ENCODE measurements at places on chromosomes 16 and 17.

DNA sequence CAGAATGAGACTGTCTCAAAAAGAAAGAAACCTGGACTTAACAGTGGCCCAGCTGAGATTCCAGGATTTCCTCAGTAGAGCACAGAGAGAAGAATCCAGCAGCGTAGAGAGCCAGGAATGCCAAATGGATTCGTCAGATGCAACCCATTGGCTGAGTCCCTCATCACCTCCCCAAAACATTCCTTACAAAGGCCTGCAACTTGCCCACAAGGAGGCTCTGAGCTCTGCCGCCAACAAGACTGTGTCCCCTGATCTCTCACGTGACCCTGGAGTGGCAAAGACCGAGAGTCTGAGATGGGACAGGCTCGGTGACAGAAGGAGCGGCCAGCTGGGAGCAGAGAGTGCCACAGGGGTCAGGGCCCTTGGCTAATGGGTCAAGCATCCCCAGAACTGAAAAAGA lies 6.9 kb upstream of the CHMP6 start:
- no peak for DNase-seq

DNA sequence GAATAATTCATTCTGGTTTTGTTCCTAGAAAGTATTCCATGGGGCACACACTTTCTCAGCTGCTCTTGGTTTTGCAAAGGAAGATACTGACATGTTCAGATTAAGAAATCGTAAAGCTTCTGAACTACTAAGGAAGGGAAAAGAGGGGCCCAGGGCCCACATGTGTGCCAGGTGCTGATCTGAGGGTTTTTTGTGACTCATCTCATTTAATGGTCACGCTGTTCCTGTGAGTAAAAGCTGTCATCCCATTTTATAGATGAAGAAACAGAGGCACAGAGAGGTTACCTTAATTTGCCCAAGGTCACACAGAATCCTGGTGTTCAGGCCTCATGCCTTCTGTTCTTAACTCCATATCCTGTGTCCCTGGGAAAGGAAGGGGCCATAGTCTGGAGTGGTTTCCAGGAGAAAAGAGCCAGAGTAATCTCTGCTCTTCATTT lies 113.2 kb downstream of the MSI2 start:
- DNase-seq, result no peak

GRCh38 chr16:8660841-8661301 lies 13.5 kb upstream of the ABAT start:
- DNase-seq, result peak; percentile 2

DNA sequence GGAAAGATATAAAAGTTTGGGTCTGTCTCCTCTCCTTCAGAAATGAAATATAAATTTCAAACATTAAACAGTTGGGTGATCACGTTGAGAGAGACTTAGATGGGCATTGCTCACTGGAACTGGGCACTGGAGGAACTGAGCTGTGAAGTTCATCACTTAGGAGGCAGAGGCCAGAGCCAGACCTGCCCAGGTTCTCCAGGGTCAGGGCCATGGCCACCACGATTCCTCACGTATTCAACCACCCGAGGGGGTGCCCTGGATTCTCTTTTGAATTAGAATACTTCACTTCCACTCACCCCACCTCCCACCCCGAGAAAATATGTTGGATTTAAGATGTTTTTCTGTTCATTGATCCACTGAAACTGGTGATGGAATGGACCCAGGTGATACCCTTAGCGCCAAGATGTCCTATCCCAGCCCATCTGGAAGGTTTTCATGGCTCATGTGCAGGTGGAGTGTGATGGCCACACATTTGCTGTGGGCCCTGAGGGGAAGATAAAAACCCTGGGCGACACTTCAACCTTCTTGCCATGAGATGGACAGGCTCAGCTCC lies 6.1 kb downstream of the PRR29 start:
- no peak for DNase-seq

GRCh38 chr17:78534492-78535272 lies 42.5 kb downstream of the DNAH17 start:
- no peak for DNase-seq

DNA sequence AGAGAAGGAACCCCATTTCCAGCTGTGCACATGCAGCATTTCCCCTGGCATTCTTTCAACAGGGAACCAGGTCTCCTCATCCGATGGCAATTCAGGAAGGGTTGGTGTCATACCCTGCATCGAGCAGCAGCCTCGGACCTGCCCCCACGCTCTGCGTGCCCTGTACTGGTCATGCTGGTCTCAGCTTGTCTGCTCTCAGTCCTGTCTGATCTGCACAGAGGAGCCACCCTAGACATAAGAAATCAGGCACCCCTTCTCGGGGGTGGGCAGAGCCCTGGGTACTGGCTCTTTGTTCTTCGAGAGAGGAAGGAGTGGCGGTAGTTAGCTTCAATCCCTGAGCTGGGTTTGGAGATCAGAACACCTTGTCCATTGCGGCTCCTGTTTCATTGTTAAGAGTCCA lies 162.0 kb upstream of the RPH3AL start:
- DNase-seq, result no peak

DNA sequence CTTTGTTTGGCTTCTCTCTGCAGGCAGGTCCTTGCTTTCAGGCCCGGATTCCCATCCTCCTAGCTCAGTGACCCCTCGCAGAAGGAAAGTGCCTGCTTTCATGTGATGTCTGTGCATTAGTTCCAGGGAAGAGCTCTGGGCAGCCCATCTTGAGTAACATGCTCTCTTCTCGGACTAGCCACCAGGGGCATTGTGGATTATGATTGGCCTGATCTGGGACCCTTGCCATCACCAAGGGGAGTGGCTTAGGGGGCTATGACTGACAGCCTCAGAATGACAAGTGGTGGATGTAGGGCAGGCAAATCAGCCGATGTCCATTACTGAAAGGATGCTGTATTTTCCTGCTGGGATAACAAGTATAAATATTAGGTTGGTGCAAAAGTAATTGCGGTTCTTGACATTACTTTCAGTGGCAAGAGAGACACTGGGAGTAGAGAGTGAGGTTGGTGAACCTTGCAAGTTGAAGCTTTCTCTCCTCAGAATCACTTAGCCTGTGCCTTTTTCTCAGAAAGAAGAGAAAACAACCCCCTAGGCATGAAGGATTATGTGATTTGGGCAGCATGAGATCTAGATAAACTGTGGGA lies 71.5 kb upstream of the MPHOSPH6 start:
- no peak for DNase-seq

DNA sequence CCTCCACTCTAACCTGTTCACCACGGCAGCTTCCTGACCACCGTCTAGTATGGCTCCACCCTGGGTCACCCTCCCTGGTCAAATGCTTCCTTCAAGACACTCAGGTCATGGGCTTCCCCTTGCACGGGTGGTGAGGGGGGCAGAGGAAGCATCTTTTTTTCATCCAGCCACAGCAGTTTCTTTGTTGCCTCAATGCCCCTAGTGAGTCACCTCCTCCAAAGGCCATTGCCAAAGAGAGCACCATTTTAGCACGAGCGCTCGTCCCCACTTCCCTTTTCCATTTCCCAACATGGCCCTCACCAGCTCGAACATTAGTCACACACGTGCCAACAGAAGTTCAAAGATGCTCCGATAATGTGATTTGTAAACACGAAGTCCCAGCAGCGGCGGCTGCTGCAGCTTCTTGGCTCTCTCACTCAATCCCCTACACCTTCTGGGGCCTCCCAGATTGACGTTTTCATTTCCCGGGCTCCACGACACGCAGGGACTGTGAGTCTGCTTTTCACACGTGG lies 134.6 kb downstream of the GAS7 start:
- no peak for DNase-seq

DNA sequence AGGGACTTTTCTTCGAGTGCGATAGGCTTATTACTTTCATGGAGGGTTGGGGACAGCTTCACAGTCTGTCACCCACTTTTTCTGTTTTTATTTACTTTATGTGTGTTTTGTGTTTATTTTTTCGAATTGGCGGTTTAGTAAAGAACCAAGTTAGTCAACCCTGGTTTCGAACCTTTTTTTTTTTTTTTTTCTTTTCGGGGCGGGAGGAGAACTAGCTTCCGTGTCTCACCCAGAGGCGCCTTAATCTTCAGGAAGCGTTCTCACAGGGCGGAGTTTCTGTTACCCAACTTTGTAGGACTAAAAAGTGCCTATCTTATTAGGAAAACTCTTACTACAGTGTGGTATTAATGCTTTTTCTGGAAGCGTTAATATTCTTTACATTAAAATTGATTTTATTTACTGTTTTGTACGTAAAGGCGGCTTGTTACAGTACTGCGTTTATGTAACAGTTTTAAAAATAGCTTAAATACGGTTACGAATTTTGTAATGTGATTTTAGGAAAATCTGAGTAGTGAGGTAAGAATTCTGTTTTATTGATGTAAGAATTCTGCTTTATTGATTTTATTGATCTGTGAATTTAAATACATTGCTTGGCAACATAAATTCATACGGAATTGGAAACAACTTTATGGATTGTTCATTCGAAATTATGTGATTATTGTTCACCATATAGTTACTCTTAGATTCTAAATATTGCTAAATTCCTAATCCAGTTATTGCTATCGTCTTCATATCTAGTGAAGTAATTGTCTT lies 885 bp downstream of the ZNF207 start:
- DNase-seq, result peak; percentile 32

DNA sequence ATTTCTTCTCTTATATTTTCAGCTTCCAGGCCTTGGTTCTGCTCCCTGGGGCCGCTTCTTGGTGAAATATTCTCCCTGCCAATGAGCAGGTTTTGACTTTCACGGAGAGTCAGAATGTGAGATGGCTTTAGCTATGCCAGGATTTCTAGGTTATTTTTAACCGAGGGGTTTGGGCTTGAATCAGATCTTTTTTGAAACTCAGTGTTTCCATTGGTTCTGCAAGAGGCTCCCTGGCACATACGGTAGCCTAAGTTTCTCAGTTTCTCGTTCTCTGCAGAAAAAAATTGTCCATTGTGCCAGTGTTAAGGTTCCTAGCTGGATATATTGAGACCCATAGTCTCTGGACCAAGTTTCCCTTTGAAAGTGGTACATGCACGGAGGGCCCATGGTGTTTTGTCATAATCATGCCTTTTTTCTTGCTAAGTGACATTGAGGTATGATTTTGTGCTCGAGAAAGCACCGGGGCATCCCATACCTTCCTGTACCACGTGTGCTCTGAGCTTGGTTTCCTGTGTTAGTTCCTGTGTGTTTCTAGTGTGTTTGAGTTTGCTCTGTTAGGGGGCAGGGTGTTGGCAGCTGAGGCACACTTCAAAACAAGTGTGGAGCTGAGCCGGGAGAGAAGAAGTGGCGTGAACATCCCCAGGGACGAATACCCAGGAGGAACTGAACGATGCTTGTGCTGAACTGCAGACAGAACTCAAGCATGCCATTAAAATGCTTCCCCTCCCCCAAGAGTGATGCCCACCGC lies 127.2 kb downstream of the HS3ST3B1 start:
- no peak for DNase-seq

- DNase-seq, result no peak
Measured at GRCh38 chr17:6350806-6351205, 84.1 kb downstream of the AIPL1 start.

- no peak for DNase-seq
Measured at GRCh38 chr16:1832838-1833454, 5.9 kb downstream of the FAHD1 start.

DNA sequence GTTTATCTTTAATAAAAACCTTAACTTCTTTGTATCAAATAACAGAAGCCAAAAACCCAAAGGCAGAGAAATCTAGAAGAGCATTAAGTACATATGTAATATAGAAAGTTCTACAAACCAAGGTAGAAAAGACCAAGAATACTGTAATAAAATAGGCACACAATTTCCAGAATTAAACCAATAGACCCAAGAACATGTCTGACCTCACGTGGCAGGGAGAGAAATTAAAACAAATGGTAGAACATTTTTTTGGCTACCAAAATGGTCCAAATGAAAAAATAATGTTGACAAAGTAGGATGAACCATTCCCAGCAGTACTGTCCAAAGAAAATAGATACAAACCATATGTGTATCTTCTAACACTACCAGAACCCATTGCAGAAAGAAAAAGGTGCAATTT lies 183.5 kb downstream of the CPPED1 start:
- DNase-seq, result no peak

GRCh38 chr16:88310796-88311605 lies 71.8 kb upstream of the ZNF469 start:
- DNase-seq, result no peak

- DNase-seq, result no peak
Measured at GRCh38 chr17:50066995-50067394, 11.1 kb downstream of the ITGA3 start.

- DNase-seq, result no peak
Measured at GRCh38 chr17:11953924-11954323, 43.4 kb downstream of the ZNF18 start.

GRCh38 chr17:65388911-65389310 lies 172.5 kb downstream of the AXIN2 start:
- DNase-seq, result no peak

GRCh38 chr16:71584543-71585317 lies 7.8 kb upstream of the TAT start:
- DNase-seq, result no peak

DNA sequence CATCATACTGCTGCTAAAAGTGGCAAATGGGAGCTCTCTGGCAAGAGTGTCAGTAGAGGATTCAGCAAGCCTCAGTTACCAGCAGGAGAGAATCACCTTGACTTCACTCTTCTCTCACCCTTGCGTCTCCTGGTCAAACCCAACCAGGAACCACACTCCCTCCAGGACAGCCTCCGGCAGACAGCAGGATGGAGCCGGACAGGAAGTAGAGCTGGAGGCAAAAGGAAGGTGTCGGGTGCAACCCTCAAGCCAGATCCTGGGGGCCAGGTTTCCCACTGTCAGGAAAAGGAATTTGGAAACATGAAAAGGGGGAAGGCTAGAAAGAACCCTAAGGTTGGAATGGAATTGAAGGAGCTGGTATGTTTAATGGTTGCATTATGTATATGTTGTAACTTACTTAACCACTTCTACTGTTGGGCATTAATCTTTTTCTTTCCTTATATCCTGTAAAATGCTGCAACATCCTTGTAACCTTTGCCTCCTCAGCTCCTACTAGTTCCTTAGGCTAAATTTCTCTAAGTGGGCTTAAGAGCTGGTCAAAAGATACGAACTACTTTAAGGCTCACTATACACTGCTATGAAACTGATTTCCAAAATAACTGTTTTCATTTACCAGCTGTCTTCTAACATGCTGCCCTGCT lies 40.3 kb downstream of the CYTH1 start:
- DNase-seq, result no peak

DNA sequence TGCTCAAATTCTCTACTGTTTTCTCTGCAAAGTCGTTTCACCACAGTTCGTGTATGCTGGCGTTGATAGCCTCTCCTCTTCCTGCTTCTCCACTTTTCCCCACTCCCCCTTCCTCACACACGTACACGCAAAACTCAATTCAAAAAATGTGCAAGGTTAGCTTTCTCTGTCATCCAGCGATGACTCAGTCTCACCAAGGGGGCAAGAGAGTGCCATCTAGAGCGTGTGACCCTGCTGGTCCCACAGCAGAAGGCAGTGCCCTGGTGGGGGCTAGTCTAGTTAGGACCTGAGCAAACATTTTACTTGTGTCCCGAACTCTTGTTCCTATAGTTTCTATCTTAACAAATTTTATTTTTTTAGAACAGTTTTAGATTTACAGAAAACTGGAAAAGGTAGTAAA lies 121.2 kb upstream of the CHMP6 start:
- no peak for DNase-seq

DNA sequence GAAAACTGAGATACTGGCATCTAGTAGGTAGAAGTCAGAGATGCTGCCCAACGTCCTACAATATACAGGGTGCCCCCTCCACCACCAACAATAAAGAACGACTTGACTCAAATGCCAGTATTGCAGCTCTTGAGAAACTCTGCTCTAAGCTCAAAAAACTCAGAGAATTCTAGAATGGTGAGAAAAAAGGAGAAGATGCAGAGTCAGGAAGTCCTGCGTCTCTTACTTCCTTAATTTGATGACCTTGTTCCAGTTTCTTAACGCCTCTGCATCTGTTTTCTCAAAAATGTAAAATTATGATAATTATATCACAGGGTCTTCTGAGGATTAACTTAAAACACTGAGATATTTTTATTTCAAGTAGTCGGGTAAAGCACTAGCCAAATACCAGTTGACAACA lies 1.7 kb upstream of the HSBP1 start:
- no peak for DNase-seq

Data from NCI-H446 treated with DMSO at 0.1 percent for 48 hours (cell line).